Stimulated activated CD4-positive, alpha-beta T cell treated with anti-CD3 and anti-CD28 coated beads, Interleukin-15, amount 100 ng/mL, for 1 hour (primary cell): ENCODE measurements at places on chromosomes 13 and 19.

DNA sequence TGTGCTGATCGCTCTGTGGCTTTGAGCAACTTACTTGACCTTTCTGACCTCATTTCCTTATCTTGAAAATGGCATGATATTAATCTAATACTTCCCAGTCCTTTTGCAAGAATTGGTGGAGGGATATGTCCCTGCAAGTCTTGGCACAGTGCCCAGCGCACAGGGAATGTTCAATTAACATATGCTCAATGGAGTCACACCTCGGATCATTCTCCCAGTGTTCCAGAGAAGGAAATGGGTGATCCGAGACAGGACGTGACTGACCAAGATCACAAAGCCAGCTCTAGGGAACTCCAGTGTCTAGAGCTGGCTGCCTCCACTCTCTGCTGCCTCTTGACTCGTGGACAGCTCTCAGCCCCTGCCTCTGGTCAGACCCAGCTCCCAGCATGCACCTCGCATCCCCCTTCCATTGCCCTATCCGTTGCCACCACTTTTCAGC, 3.6 kb downstream of the CDC42EP5 start:
- no peak for DNase-seq

GRCh38 chr13:64234255-64234654, 2818.6 kb upstream of the PCDH20 start:
- DNase-seq = no peak

DNA sequence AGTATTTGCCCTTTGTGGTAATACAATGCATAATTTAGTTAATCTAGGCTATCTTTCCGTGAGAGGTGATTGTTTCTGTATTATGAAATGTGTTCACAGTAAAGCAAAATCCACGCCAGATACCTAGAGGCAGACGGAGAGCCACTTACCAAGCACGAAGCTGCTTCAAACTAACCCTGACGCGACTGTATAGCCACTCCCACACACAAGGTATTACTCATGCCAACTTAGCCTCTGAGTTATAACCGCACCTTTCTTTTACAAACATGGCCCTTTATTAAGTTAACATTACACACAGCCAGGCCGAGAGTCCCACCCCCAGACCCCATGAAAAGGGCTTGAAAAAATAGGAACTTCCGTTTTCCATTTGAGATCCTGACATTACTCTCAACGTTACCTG, 185.7 kb downstream of the ABCC4 start:
- no peak for DNase-seq

DNA sequence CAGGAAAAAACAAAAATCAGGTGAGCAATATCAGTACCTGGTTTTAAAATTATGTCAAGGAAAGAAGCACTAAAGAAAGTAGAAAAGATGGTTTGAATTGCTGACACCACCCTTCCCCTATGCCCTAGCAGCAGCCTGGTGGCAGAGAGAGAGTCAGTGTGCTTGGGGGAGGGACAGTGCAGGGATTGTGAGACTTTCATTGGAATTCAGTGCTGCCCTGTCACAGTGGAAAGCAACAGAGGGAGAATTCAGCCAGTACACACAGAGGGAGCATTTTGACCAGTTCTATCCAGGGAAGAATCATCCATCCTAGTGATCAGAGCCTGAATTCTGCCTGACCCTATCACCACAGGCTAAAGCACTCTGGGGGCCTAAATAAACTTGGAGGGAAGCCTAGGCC, 222.4 kb upstream of the PCDH17 start:
- DNase-seq = no peak

GRCh38 chr13:54950546-54950945, 1921.9 kb downstream of the OLFM4 start:
- no peak for DNase-seq

DNA sequence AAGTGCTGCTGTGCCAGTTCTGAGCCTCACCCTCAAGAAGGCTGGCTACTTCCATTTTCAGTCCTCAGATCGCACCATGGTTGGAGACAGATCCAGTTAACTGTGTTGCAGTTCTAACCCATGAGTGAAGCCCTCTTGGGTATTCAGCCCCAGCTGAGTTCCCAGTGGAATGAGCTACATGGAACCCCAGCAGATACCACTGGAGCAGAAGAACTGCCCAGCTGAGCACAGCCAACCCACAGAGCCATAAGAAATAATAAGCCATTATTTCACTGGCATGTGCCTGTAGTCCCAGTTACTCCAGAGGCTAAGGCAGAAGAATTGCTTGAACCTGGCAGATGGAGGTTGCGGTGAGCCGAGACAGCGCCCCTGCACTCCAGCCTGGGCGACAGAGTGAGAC, 59.9 kb downstream of the LATS2 start:
- no peak for DNase-seq

DNA sequence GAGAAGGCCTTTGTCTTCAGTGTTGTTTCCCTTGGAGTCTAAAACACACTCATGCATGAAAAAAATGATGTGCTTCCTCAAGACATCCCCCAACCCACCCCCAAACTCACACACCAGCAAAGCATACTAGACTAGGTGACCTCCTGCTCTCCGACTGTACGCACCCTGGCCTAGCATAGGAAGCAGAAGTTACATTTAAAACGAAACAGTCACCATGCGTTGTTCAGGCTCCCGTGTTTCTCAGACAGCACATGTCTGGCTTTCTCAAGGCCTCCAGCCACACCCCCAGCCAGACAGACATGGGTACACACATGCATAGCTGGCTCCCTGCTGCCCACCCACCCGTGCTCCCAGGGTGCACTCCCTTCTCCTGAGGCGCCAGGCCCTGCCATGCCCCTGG, 28.7 kb upstream of the C1QTNF9 start:
- DNase-seq = no peak

GRCh38 chr13:114053026-114053425, 79.2 kb upstream of the C13orf46 start:
- no peak for DNase-seq
